AG09309 (cell line): ENCODE measurements at places on chromosomes 5 and 9.

GRCh38 chr9:134221273-134222017 lies 57.1 kb upstream of the RNU6ATAC start:
- DNase-seq: no peak

DNA sequence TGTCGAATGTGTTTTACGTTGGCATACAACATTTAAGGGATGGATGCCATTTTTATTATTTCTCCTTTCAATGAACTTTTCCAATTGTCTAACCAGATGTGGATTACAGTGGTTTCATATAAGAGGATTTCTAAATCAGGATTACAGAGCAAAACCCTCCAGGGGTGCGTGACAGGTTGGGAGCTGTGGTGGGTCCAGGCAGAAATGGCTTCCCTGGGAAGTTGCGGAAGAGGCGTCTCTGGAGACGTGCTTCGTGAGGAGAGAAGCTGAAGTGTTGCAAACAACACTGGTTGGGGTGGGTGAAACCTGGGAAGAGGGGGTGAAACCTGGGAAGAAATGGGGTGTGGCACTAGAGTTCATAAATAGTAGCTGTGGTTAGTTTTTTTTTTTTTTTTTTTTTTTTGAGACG lies 4.5 kb upstream of the RPL26L1 start:
- peak; percentile 61 for DNase-seq

- no peak for DNase-seq
Observed at GRCh38 chr5:139246394-139246793, 47.1 kb upstream of the MATR3 start.

DNA sequence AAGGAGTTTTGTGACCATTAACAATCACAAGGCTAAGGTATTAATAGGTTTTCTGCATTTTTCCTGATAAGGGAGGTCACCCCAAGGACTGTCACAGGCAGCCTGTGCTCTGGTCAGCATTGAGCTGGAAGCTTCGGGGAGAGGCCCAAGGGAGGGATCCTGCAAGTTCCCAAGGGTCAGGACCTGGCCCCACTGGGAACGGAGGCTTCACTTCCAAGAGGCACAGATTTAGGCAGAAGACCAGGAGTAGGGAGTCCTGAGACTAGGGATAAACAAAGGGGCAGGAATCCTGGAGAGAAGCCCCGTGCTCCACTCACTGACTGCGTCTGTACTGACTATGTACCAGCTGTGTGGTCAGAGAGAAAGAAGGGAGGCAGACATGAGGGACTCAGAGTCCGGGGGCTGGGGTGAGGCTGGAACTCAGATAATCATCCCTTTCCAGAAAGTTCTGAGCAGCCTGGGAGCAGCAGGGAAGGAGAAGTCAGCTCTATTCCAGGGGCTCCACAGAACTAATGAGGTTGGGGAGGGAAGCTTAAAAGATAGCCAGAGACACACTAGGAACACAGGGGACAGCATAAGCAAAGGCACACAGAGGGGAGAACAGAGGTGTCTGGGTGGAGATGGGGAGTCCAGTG lies 37.8 kb downstream of the B4GALT1 start:
- DNase-seq: no peak

DNA sequence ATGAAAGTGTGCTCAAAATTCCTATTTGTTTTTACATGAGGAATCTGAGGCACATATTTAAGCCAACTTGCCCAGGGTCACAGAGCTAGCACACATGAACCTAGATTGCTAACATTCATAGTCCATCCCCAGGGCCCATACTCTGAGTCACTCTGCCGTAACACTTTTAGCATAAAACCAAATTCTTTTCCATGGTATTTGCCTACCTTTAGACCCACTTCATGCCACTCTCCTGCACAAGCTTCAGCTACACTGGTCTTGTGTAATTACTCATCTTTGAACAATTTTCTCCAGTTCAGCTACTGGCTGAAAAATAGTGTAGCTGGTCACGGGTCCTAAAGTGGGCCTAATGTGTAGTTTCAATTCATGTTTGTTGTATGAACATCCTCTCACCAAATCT lies 200.7 kb downstream of the SLC12A2 start:
- DNase-seq: no peak
